ENCODE measurements at places on chromosomes 7 and 10. TPM values are rescaled to one million over a fixed set of nuclear protein-coding genes. Genes with fewer than 3 reads are reported as not detected.

EPO gene
- not detected for total RNA-seq

NKX1-2 gene
- total RNA-seq, result not detected

RSBN1L gene
- 9.5 TPM for total RNA-seq

TEX36 gene
- not detected for total RNA-seq

OR2A5 gene
- total RNA-seq, result not detected

HGF gene
- total RNA-seq, result 0.69 TPM

CPN1 gene
- total RNA-seq, result not detected

ATOH7 gene
- not detected for total RNA-seq
